ENCODE measurements at places on chromosomes 7 and 10. TPM values are rescaled to one million over a fixed set of nuclear protein-coding genes. Genes with fewer than 3 reads are reported as not detected.

DNA sequence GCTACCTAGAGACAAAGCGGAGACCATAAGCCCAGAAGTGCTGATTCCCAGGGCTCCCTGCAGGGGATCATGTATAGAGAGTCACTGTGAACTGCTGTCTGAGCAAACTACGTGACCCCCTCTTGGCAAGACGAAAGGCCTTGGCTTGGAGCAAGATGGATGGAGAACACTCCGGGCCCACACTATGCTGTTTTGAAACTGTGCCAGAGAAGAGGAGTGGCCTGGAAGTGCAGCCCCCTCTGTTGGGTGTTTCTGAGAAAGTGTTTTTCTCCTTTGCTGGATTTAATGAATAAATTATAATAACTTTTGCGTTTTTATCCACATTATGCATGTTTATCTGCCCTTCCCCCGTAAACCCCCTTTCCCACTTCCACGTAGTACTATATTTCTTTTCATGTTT lies 639.3 kb upstream of the GALNT17 start:
- DNase-seq, result no peak

The NEUROD6 gene
- total RNA-seq, result not detected

DNA sequence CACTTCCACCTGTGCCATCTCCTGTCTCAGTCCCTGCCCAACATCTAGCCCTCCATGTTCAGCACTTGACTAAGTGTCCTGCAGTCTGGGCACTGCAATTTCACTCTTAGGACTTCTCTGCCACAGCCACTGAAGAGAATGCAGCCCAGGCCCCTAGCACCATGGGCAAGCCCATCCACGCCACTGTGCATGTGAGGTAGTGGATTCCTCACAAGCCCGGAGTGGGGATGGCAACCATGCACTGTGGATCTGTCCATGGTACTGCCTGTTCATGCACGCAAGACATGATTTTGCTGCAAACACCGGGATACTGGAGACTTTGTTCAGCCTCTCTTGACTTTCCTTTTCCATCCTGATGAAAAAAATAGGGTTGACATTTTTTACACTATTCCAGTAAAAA lies 12.3 kb downstream of the DDC start:
- DNase-seq, result peak; percentile 66

DNA sequence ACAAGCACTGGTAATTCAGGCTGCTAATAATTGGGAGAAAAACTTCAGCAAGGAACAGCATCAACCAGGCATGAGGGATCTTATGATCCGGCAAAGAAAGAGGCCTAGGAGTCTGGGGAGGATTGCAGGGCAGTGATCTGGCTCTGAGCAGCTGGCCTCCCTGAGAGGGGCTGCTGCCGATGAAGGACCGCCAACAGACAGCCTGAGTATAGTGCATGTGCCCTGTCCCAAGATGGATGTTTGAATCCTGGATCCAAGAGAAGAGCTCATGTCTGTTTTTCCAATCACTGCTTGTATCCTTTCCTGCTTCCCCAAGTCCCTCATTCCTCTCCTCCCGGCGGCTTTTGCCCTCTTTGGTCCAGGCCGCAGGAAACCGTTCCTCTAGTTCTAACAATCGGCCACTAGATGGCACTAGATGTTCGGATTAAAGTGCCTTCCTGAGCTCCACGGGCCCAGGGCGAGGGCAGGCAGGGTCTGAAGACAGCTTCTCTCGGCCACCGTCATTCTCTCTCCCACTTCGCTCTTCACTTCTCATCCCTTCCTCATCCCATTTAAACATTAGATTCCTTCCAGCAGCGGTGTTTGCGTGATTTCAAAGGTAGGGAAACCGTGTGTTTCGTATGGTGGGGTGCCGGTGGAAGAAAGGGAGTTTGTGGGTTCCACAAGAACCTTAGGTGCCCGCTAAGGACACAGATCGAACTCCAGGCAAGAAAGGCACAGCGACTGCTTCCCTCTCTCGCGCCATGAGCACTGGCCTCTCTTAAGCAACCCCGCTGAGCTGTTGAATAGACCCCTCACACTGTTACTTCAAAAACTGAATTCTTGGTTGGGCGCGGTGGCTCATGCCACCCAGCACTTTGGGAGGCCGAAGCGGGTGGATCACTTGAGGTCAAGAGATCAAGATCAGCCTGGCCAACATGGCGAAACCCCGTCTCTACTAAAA lies 82.4 kb downstream of the ADCYAP1R1 start:
- peak; percentile 81 for DNase-seq

GRCh38 chr7:31312889-31313288 lies 27.6 kb downstream of the NEUROD6 start:
- no peak for DNase-seq

GRCh38 chr10:92590623-92591549 lies 2.0 kb upstream of the KIF11 start:
- peak; percentile 75 for DNase-seq

GRCh38 chr10:98980353-98980752 lies 255.3 kb downstream of the HPSE2 start:
- no peak for DNase-seq

GRCh38 chr10:132932461-132933307 lies 9.7 kb downstream of the CFAP46 start:
- no peak for DNase-seq

- DNase-seq, result no peak
Measured at GRCh38 chr10:62182595-62182994, 86.0 kb downstream of the RTKN2 start.

The SFRP4 gene
- 0.13 TPM for total RNA-seq

The CCDC146 gene
- 0.89 TPM for total RNA-seq

Measured in GM23248 (cell line).